NCI-H2227 treated with DMSO at 0.1 percent for 48 hours (cell line): ENCODE measurements at places on chromosomes 2 and 18.

DNA sequence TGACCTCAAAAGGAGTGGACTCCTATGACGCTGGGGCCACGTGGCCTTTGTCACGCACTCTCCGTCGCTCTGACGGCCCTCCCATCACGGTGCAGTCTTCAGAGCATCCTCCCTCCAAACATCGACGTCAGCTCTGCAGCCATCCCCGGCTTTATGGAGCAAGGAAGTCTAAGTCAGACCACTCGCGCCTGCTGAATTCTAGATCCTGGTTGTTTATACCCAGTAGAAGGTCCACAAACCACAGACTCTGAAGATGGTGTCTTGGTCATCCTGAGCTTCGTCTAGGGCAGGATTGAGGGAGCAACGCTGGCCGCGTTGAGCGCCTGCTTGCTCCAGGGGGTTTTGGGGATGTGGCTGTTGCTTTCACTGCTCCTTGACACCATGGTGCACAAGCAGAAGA is 228.0 kb upstream of the SALL3 start:
- no peak for DNase-seq

- no peak for DNase-seq
Measured at GRCh38 chr18:9741406-9741792, 33.3 kb downstream of the RAB31 start.

GRCh38 chr2:174343343-174343622 is 8.5 kb downstream of the SP9 start:
- no peak for DNase-seq

DNA sequence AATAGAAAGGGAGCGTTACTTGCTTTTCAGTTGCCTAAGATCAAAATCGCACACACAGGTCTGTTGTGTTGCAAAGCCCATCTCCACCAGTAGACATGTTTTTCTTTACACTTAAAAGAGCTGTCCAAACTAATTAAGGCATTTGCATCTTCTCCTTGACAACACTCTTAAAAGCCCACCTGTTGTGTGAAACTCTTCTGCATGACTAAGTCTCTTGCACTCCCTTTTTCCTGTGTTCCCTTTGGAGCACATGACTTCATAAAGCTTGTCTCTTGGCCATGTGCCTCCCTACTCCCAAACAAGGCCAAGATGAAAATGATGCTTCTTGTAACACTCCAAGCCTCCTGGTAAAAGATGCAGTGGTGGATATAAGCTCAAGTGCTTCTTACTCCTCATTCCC is 26.1 kb downstream of the PID1 start:
- no peak for DNase-seq

DNA sequence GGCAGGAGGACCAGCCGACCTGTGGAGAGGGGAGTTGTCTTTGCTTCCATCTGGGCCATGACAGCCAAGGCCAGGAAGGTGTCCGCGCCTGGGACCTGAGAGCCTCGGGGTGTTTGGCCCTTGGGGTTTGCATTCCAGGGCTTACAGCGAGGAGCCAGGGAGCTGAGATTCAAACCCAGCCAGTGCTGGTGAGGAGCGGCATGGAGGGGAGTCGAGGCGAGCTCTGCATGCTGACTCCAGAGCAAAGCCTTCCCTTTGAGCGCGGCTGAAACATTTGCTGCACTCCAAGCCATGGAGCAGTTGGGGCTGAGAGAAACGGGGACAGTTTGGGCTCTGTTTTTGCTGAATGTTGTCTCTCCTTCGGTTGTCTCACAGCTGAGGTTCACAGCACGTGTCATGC is 77.4 kb downstream of the TWIST2 start:
- DNase-seq: no peak

DNA sequence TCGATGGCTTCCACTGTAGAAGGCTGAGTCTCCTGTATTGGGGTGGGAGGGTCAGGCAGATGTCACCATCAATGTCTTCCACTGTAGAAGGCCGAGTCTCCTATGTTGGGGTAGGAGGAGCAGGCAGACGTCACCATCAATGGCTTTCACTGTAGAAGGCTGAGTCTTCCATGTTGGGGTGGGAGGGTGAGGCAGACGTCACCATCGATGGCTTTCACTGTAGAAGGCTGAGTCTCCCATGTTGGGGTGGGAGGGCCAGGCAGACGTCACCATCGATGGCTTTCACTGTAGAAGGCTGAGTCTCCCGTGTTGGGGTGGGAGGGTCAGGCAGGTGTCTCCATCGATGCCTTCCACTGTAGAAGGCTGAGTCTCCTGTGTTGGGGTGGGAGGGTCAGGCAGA is 117.5 kb upstream of the TPO start:
- DNase-seq: no peak

DNA sequence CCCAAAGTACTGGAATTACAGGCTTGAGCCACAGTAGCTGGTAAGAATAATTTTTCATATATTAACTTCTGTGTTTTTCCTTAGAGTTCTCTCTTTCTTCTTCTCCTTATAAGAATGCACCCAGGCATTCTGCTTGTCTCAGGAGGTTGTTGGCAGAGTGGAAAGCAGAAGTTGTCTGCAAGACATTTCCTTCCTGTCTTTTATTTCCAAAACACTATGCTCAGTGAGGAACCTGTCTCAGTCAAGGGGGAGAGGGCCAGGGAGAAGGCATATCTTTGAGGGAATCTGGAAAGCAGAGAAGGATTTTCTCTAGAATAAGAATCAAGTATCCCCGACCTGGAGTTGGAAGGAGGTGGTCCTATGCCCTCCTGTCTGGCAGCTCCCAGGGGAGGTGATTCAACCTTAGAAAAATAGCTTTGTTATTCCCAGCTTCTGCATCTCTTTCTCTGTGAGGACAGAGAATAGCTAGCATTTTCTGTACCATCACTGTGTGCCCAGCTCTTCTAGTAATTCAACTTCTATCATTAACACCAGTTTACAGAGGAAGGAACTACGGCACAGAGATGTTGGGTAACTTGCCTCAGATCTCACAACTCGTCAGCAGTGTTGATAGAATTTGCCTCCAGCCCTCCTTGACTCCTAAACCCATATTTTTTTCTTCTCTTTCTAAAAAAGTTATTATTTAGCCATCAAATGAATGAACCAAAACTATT is 3.8 kb upstream of the LPIN2 start:
- DNase-seq: no peak

GRCh38 chr18:45830917-45831316 is 5.4 kb downstream of the SIGLEC15 start:
- DNase-seq: no peak

DNA sequence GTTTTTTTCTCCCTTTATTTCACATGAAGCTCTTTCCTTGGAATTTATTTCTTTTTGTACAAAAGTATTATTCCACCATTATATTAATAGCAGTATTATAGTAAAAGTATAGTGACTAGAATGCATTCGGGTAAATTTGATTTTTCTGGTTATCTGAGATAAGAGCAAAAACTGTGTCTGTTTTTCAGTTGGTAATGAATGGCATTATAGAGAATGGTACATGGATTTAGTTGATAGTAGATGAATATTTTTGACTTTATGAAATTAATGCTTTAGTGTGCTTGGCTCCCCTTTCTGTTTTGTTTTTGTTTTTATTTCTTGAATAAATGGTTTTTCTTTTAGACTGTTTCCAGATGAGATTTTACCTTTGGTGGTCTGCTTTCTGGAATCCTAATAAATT is 71.8 kb downstream of the MTA3 start:
- no peak for DNase-seq

GRCh38 chr2:205902900-205903237 is 183.1 kb downstream of the INO80D start:
- DNase-seq: no peak

- DNase-seq: no peak
Measured at GRCh38 chr2:115942800-115943199, 1500.4 kb downstream of the DPP10 start.

- DNase-seq: no peak
Measured at GRCh38 chr2:26712486-26713465, 20.3 kb downstream of the KCNK3 start.

- DNase-seq: no peak
Measured at GRCh38 chr18:21463718-21464117, 136.8 kb downstream of the ESCO1 start.

DNA sequence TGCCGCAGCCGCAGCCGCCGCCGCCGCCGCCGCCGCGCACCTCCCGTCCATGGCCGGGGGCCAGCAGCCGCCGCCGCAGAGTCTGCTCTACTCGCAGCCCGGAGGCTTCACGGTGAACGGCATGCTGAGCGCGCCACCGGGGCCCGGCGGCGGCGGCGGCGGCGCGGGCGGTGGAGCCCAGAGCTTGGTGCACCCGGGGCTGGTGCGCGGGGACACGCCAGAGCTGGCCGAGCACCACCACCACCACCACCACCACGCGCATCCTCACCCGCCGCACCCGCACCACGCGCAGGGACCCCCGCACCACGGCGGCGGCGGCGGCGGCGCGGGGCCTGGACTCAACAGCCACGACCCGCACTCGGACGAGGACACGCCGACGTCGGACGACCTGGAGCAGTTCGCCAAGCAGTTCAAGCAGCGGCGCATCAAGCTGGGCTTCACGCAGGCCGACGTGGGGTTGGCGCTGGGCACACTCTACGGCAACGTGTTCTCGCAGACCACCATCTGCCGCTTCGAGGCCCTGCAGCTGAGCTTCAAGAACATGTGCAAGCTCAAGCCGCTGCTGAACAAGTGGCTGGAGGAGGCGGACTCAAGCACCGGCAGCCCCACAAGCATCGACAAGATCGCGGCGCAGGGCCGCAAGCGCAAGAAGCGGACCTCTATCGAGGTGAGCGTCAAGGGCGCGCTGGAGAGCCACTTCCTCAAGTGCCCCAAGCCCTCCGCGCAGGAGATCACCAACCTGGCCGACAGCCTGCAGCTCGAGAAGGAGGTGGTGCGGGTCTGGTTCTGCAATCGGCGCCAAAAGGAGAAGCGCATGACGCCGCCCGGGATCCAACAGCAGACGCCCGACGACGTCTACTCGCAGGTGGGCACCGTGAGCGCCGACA is 2.4 kb downstream of the POU3F3 start:
- DNase-seq: no peak

DNA sequence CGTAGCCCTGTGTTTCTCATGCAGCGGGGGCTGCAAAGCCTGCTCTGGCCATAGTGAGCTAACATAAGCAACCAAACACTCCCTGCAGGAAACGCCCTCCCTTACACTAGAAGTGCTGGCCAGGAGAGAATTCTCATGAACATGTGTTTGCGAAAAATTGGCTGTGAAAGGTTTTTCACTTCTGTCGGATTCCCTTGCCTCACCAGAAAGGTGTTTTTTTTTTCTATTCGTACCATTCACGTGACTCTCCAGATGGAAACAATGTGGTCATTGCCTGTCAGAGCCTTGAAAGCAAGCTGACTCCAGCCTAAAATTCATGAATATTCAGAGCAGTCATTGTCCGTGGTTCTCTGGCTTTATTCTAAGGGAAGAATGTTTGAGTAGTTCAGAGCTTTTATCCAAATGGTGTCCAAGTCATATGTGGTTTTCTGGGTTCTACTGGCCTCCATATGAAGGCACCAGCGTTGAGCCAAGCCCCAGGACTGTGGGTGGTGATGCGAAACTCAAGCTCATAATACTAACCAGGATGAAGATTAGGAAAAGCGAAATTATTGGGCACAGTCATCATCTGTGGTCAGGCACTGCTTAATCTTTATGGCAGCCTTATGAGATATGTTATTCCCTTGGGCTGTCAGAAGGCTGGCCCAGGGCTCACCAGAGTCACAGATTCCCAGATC is 236.4 kb downstream of the ALPK2 start:
- DNase-seq: no peak

DNA sequence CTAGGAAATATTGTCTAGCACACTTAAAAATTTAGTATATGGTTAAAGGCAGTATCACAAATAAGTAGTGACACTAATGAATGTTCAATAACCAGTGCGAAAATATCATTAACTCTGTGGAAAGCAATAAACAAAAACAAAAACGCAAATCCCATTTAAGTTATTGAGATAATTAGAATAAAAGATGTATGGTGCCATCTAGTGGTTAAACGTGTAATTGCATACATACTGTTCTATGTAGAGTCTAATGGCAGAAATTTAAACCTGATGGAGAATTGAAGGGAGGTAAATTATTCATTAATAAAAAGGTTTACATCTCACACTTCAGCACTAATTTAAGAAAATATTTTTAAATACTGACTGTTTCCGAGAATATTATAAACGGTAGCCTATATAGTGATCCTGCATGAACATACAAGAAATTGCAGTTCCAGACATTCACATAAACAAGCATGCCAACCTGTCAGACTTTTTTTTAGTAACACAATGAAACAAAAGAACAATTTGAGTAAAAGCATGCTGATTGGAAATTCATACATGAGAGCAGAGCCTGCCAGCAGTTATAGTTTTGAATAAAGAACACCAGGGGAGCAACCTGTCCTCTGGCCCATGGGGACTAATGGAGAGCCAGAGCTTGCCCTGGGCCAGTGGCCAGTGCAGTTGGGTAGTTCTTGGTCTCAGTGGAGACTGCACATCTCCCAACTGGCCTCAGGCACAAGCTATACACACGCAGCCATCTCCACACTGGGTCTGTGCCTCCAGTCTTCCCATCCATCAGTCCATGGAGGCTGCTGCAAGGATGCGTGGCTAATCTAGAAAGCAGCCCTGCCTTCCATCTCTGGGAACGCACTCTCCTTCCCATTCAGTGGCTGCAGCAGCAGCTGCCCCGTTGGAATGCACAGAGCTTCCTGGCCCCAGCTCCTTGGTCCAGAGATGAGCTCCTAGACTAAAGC is 28.0 kb downstream of the GCG start:
- peak; percentile 66 for DNase-seq

GRCh38 chr2:72813841-72814240 is 12.0 kb downstream of the EXOC6B start:
- DNase-seq: no peak

DNA sequence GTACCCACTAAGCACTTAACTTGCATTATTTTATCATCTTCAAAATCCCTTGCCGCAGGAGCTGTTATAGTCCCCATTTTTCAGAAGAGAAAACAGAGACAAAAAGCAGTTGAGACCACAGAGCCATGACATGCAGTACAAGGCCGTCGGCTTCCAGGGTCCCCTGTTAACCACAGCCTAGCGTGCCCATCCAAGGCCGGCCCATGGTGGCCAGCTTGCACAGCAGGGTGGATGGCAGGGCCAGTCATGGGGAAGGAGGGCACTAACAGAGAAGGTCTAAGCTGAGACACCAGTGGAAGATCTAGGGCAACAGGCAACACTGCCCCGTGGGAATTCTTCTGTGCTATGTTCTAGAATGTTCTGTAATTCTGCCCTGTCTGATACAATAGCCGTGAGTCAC is 192.6 kb upstream of the ID2 start:
- DNase-seq: no peak

- no peak for DNase-seq
Measured at GRCh38 chr2:175063741-175064140, 58.6 kb upstream of the CHN1 start.

GRCh38 chr2:7840651-7841380 is 841.0 kb upstream of the ID2 start:
- no peak for DNase-seq

GRCh38 chr2:96699621-96700020 is 40.2 kb downstream of the LMAN2L start:
- no peak for DNase-seq
